ENCODE measurements at places on chromosomes 2 and 18.

DNA sequence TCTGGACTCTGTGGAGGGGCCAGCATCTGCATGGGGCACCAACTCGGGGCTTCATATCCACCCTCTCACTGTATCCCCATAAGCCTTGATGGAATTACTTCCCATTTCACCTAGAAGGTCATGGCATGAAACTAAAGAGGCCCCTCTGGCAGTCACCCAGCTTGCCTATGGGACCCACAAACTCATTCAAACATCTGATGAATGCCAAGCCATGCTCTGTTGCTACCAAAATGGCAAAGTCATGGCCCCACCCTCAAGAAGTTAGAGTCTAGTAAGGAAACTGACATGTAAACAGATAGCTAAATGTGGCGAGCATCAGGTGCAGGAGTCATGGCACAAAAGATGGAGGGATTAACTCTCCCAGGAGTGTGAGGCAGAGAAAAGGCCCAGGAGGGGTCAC, 14.5 kb downstream of the CYB5A start:
- no peak for DNase-seq

DNA sequence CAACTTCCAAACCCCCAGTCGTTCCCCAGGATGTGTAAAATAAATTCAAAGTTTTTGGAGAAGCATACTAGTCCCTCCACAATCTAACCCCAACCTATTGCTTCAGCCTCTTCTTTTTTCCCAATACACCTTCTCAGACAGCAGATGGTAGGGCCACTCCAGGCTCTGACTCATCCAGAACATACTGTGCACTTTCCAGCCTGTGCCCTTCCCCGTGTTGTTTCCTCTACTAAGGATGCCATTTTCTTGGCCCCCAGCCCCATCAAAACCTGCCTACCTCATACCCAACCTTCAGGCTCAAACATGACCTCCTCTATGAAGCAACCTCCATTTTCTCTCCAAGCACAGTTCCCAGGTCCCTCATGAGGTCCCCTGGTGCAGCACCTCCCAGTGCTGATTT, 669.3 kb downstream of the BCL11A start:
- DNase-seq = no peak

DNA sequence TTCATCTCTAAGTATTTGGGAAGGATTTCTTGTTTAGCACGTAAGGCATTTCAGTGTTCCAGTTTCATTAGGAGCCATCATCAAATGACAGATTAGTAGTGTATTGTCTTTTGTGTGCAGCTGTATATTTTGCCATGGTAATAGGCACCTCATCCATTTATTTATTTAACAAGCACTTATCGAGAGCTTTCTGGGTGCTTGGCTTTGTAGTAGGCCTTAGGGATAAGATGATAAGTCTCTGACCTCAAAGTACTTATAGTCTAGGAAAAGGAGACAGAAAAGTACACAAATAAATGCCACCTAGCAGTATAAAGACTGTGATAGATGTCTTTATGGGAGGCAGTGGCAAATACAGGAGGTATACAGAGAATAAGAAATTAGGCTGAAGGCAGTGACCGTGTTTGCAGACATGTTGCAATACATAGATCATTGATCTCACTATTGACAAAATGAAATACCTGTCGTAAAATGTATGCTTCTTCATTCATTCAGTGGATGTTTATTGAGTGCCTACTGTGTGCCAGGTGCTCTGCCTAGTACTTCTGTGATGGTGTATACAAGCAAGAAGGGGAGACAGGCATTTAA, 265.9 kb downstream of the SETBP1 start:
- DNase-seq = no peak

DNA sequence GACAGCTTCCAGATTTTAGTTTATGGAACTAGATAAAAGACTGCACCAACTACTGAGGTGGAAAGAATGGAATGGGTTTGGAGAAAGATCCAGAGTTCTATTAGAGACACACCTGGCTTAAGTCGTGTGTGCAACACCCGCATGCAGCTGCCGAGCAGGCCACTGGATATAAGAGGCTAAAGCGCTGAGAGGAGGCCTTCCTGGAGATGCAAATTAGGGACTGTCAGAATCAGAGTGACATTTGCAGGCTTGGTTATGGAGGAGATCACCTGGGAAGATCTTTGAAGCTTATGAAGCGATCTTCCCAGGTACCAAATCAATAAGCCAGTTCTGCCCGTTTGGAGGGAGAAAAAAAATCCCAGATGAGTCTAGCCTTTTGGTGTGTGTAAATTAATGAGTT, 30.4 kb upstream of the KLHL29 start:
- DNase-seq = no peak

DNA sequence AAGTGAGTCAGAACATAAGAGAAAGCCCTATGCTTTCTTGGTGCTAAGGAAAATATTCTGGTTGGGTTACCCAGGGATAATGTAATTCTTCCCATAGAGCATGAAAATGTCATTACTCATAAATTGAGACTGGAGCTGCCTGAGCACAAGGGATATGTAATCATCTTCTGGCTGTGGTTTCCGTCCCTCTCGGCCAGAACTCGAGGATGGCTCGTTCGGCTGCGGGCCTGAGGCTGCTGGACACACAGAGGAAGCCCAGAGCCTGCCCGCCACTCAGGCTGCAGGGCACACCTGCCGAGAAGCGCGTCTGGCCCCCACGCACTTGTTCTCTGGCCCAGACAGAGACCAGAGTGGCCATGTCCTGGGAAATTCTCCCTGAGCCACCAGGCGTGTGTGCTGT, 104.9 kb downstream of the ASAP2 start:
- DNase-seq = peak; percentile 94

- no peak for DNase-seq
These were observed 29.7 kb upstream of the PID1 start for GRCh38 chr2:229300790-229301189.

DNA sequence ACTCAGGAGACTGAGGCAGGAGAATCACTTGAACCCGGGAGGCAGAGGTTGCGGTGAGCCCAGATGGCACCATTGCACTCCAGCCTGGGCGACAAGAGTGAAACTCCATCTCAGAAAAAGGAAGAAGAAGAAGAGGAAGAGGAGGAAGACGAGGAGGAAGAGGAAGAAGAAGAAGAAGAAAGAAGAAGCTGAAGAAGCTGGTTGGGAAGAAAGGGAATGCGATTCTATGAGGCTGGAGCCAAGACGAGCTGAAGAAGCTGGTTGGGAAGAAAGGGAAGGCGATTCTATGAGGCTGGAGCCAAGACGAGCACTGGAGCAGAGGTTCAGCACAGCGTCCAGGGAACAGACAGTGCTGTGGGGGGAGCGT, 30.3 kb upstream of the TAF1B start:
- no peak for DNase-seq

GRCh38 chr18:53639687-53640086, 584.8 kb downstream of the MBD2 start:
- no peak for DNase-seq

DNA sequence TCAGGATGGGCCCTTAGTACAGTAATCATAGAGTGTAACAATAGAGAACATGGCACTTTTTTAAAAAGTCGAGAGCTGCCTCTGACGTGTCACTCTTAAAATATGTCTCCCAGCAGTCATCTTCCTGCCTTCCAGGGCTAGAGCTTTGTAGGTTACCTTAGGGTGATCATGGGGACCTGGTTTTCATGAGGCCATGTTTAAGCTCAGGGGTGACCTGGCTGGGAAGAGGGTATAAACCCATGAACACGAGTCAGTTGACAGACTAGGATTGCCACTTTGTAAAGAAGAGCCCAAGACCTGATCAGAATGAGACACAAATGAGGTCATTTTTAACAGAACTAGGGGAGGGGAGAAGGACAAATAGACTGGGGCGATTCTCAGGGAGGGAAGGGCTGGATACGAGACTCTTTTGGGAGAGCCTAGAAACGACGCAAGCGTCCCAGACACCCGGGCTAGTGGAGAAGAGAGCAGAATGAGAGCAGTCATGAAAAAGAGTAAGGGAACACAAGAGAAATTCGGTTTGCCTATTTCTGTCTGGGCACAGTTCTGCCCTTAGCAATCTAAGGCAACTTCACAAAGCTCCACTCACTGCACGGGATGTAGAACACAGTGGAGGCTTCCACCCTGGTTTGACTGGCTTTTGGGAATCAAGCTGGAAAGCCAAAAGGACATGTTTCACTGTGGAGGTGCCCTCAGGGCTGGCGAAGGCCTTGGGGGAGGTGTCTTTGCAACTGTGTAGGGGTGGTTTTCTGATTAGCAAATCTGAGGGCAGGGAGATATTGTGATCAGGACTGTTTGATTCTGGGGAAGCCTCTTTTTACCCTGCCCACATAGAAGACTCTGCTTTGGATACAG, 1.8 kb upstream of the RAB31 start:
- DNase-seq = peak; percentile 72

DNA sequence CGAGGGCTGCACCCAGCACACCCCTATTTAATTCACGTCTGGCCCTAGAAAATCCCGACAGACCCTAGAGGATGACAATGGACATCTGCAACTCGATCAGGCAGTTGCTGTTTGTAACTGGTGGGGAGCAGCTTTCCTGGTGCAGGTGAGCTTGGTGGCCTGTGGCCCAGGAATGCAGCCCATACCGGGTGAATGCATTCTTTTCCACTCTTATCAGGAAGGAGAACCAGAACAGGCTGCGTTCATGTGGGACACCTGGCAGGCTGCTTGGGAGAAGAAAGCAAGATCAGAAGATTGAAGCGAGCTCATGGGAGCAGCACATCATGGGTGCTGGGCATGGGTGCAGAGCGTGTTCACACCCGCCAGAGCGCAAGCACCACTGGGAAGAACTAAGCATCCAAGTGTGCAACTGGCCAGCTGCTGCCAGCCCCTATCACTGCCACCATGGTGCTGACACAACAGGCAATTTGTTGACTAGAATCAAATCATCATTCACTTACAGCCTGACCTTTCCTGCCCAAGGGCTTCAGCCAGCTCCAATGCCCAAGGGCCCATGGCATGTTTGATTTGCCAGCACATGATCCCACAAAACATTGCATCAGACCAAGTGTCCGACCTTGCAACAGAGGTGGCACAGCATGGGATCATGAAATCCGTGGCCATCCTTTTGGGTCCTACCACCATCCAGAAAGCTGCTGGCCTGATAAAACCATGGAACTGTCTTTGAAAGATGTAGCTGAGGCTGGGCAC, 241.7 kb upstream of the ID2 start:
- DNase-seq = no peak

- DNase-seq = peak; percentile 98
These were observed 3.1 kb upstream of the ARID5A start for GRCh38 chr2:96533292-96534073.

DNA sequence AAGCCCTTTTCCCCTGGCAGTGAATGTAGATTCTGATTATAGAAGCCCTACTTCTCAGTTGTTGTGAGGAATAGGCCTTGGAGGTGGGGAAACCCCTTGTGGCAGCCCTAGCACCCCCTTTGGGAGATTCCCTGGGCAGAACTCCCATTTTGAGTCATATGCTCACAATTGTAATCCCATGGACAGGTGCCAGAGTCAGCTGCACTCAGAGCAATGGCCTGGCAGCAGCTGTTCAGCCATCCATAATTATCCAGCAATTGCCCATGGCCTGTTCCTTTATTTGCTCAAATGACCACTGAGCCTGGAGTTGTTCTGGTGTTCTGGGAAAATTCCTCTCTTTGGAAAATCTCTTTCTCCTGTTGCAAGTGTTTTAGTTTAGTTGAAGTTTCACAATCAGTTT, 71.7 kb downstream of the PTRHD1 start:
- peak; percentile 83 for DNase-seq

DNA sequence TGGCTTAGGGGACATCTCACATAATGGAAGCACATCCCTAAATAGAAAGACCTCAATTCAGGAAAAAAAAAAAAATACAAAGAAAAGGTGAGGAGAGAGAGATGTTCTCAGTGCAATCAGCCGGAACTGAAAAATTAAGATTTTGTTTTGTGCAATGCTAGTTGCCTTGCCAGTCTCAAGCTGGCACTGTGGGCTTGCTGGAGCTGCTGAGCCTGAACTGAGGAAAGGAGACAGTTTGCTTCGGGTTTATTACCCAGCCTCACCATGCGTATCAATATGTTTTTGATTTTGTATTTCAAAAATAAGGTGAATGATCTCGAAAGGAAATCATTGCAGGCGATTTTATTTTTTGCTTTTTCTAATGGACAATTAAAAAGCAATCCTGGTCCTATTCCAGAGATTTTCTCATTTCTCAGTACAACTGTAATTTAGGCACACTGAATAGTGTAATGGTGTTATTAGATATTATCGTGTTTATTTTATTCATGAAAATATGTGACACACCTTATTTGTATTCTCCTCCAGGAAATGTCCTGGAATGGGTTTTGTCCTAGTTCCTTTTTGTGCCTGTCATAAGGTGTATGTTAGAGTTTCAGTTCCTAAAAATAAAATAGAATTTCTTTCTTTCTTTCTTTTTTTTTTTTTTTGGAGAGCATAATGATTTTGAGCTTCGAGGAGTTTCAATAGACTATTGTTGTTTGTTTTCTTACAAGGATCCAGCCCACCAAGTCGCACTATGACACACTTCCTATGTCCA, 72.8 kb upstream of the ZEB2 start:
- no peak for DNase-seq

- DNase-seq = no peak
These were observed 78.9 kb upstream of the ZSWIM2 start for GRCh38 chr2:186927867-186928191.

DNA sequence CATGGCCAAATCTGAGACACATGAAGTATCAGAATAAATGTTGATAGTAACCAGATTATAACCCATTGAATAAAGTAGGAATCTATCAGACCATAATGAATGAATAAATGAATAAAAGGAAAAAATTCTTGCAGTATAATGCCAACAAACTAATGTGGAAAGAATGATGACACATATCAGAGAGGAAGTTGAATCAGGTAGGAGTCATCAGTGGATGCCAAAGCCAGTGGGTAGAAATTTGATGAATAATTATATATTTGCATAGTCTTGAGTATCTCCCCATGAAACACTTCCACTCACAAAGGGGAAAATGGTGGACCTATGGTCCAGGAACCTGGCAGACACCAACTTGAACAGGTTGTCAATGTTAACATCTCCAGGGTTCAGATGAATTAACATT, 68.6 kb downstream of the GALNT3 start:
- peak; percentile 74 for DNase-seq

DNA sequence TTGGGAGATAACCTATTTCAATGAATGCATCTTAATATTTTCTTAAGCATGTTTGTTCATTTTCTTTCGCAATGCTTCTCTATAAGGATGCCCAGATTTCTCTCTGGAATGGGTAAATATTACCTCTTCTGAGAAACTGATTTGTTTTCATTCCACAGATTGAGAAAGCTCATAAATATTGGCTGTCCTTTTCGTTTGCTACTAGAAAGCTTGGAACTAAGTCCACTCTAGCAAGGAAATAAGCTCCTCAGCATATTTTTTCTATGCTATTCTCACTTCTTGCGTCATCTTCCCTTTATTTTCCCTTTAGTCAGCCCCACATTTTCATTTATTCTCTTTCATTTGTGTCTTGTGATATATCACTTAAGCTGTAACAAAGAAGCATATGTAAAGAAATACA, 76.3 kb downstream of the ANTXR1 start:
- DNase-seq = no peak

GRCh38 chr18:60117321-60117720, 217.5 kb downstream of the PMAIP1 start:
- no peak for DNase-seq

DNA sequence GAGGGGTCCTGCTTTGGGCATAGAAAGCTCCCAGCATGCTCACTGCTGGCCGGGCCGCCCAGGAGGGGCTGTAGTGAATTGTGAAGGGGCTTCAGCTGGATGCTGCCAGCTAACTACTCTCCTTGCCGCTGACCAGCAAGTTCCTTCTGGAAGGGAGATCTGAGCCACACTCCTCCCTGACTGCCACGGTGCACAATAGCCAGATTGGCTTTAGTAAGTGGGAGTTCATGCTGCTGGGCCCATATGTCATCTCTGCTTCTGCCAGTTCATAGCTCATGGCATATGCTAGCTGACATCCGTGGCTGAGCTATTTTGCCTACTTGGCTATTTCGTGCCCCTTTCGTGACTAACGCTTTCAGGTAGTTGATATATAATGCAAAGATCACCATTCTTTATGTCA, 51.6 kb upstream of the ROCK2 start:
- DNase-seq = no peak

Data from EH (cell line).